Activated CD4-positive, alpha-beta T cell treated with anti-CD3 and anti-CD28 coated beads, Interleukin-2, amount 50 U/mL, for 24 hours (primary cell): ENCODE measurements at places on chromosomes 7 and 10.

- DNase-seq = no peak
These were observed 240.3 kb downstream of the DNAJB6 start for GRCh38 chr7:157577061-157577460.

GRCh38 chr10:82558014-82558607 is 683.1 kb downstream of the NRG3 start:
- no peak for DNase-seq

- no peak for DNase-seq
These were observed 16.4 kb downstream of the STAMBPL1 start for GRCh38 chr10:88896372-88896993.

GRCh38 chr10:132199854-132200311 is 13.1 kb downstream of the DPYSL4 start:
- DNase-seq = no peak

DNA sequence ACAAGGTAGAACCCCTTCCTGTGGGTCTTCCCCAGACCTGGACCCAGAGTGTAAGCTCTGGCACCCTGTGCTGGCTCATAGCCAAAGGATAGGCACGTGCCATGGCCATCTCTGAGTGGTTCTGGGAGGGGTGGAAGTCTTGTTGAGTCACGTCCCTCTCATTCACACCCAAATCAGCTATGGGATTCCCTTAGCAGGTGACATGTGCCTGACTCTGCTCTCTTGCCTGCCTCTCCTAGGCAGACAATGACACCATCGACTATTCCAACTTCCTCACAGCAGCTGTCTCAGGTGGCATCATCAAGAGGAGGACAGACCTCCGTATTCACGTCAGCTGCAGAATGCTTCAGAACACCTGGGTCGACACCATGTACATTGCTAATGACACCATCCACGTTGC is 59.8 kb downstream of the C10orf120 start:
- no peak for DNase-seq

- DNase-seq = no peak
These were observed 55.6 kb upstream of the SKAP2 start for GRCh38 chr7:26919906-26920493.
